Activated CD4-positive, CD25-positive, alpha-beta regulatory T cell treated with anti-CD3 and anti-CD28 coated beads, Interleukin-2, amount 50 U/mL, for 72 hours (primary cell): ENCODE measurements at places on chromosomes 5 and 9.

DNA sequence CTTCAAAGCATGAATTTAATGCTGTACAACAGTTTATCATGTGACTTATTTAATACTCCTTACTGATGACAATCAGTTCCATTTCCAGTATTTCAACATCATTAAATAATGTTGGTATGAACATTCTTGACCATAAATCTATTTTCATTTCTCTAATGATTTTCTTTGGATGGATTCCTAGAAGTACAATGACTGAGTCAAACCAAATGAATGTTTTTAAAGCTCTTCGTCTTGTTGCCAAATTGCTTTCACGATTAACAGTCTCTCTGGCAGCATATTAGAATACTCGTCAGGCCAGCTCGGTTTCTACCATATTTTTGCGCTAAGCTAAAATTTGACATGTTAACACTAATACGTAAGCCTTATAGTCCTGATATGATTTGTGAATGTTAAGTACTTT lies 197.0 kb downstream of the TRPM3 start:
- no peak for DNase-seq

DNA sequence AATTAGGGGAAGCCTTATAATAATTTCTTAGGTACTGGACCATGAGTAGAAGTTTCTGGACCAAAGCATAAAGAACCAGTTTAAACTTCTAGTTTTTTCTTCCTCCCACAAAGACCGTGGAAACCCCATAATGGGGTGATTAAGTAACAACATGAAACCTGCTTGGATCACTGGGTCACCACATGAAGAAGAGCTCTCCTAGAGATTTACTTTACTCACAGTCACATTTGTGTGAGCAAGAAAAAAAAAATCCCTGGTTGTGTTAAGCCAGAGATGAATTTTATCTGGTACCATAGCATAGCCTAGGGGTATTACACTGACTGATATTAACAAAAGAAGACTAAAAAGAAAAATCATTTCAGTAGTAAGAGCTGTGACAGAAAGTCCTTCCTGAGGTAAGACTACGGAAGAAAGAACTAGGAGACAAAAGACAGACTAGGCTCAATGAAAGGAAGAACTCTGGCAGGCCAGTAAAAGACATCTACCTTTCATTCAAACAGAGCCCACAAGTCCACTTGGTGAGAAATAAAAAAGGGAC lies 15.2 kb downstream of the OTP start:
- no peak for DNase-seq

GRCh38 chr5:29379619-29380018 lies 1813.9 kb upstream of the CDH6 start:
- DNase-seq, result no peak

- DNase-seq, result no peak
Observed at GRCh38 chr5:82165740-82166530, 112.2 kb downstream of the RPS23 start.

DNA sequence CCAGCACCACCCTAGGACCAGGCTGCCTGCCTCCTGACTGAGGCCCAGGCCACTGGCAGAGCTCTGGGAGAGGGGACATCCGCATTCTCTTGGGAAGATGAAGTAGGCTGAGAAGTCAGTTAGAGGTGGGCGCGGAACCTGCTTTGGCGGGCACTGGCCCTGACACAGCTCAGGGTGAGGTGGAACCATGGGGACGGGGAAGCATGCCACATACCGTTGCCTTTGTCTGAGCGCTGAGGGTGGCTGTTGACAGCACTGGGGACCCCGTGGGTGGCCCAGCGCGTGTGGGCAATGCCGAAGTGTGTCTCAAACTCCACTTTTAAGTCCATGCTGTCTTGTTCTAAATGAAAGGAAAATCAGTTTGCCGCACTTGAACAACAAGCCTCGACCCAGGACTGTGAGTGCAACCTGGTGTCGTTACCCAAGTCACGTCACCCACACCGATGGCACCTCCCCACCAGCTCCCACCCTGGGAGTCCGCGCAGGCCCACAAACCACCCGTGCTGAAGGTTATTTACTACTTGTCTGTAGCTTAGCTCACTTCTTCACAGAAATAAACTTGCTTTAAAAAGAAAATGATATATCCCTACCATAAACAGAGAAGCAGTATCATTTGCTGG lies 17.4 kb downstream of the GFPT2 start:
- DNase-seq, result no peak

GRCh38 chr9:94700445-94700844 lies 26.1 kb upstream of the AOPEP start:
- DNase-seq, result no peak

- no peak for DNase-seq
Observed at GRCh38 chr9:80285326-80285725, 713.6 kb downstream of the TLE4 start.

GRCh38 chr9:75183306-75183705 lies 95.0 kb downstream of the OSTF1 start:
- no peak for DNase-seq

DNA sequence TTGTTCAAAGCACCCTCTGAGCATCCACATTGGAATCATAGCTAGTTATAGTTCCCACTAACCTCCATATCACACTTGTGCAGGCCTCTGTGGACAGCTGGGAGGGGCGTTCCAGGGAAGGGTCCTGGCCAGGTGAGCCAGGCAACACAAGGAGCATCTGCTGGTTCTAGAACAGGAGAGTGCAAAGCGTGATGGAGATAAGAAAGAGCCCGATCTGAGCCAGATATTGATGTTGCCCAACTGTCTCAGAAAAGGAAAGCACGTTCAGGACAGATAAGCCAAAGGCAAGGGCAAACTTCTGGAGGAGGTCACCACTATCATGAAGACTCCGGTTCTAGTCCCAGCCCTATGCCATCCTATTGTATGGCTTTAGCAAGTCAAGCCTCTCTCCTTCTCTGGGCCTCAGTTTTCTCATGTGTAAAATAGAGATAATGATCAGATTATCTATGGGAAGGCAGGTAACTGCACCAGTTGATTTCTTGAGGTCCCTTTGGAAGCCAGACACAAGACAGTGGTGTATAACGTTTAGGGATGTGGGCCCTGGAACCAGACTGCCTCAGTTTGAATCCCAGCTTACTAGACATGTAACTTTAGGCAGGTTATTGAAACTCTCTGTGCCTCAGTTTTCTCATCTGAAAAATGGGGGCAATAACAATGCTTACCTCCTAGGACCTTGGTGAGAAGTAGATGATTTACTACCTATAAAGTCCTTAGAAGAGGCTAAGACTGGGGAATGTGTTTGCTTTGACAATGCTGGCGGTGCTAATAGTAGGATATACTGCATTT lies 19.8 kb downstream of the GABBR2 start:
- no peak for DNase-seq

GRCh38 chr9:78919701-78920100 lies 622.8 kb downstream of the PSAT1 start:
- no peak for DNase-seq

DNA sequence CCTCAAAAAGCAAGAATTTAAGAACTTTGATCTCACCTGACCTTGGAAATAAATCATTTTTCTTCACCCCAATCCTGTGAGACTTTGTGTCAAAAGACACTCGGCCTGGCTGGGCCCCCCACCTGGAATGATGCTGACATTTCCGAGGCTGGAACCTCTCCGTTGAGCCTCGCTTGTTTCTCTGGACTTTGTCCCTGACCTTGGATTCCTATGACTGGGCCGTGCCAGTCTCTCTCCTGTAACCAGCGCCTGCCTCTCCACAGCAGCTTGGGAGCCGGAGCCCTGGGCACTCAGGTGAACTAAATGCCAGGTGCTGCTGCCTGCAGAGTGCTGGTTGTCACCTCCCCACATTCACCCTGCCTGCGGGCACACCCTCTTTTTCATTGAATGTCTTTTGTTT lies 62.7 kb downstream of the RETREG1 start:
- DNase-seq, result no peak

GRCh38 chr5:150779397-150780186 lies 1.0 kb downstream of the SMIM3 start:
- DNase-seq, result no peak

DNA sequence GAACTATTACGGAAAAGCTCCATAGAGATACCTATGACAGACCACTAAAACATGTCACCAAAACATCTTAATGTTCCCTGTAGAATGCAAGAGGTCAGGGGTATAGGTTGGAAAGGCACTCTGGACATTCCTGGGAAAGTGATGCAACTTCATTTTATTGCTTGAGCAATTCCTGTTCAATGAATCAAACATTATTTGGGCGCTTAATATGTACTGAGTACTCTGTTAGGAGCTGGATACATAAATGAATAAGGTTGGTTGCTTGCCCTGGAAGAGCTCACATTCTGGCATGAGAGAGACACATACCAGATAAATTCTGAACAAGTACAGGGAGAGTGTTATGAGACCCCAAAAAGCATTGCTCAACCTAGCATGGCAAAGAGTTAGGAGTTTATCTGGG lies 408.9 kb upstream of the DMAC1 start:
- no peak for DNase-seq

- DNase-seq, result no peak
Observed at GRCh38 chr5:149757956-149758355, 27.8 kb downstream of the PPARGC1B start.

GRCh38 chr9:93354451-93354850 lies 97.0 kb upstream of the FAM120A start:
- no peak for DNase-seq
